ENCODE measurements at places on chromosomes 4 and X.

DNA sequence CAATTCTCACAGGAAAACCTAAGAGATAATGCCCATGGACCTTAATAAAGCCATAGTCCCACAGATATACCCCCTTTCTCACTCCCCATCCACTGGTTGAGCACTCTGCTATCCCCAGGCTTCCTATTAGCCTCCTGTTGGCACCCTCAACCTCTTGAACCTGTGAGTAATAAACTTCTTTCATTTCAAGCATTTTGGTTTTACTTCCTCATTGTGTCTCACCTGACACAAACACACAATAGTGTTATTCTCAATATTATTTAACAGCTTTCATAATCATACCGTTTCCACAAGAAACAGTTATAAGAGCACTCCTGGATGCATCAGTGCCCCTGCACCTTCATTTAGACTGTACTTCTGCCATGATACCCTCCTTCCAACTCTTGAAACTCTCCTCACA, 56.8 kb downstream of the TRPC5 start:
- no peak for DNase-seq

GRCh38 chr4:46900082-46900481, 9.0 kb downstream of the COX7B2 start:
- DNase-seq = no peak

DNA sequence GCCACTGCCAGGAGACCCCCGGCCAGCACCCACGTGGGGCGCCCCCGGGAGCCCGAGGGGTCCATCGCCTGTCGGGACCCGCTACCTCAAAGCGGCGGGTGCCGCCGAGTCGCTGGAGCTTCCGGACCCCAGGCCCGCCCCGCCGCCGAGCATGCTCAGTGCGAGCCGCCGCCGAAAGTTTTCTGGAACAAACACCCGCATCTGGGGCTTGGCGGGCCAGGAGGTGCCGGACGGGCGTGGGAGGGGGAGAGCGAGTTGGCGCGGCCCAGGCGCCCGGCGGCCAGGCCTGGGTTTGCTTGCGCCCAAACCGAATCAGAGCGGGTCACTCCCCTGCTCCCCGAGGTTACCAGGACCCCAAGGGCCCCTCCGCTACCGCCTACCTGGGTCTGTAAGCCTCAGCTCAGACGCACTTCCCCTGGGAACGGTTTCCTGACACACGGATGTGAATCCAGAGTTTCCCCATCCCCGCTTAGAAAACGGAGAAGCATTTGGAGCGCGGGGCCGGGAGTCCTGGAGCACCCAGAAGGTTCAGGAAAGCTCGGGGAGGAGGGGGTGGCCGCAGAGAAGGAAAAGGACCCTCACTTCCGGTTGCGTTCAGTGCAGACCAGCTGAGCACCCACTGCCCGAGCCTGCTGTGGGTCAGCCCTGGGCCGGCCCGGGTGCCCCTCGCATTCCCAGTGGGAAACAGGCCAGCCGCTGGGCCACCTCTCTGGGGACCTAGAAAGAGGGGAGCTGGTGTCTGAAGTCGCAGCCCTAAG, at the start of gene EVC2:
TSS of gene EVC2 (minus strand) at position 111 of the 758 bp plus-strand sequence. CDS start at position 65, 46 bp downstream.
- no peak for DNase-seq

DNA sequence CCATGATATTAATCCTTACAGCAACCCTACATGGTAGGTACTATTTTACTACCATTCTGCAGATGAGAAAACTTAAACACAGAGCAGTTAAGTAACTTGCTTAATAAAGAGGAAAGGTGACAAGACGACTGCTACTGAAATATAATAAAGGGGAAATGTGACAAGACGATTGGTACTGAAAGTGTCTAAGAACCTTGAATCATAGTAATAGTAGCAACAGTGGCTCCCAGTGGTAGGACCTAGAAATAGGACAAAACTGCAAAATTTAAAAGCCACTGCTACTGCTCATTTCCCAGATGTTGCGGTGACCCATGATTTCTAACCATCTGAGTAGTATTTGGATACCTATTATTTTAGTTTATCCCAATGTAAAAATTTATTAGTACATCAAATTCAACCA, 89.5 kb downstream of the TASL start:
- DNase-seq = no peak

GRCh38 chrX:32281853-32282252, 929.5 kb downstream of the DMD start:
- no peak for DNase-seq

DNA sequence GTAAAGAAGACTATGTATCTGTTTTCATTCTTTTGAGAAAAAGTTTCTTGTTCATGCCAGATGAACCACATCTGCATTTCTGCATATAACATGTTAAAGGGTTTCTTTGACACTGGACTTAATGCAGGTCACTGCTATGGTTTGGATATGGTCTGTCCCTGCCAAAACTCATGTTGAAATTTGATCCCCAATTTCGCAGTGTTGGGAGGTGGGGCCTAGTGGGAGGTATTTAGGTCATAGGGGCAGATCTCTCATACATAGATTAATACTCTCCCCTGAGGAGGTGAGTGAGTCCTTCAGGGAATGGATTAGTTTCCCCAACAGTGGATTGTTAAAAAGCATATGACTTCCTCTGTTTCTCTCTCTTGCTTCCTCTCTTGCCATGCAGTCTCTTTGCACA, 45.9 kb upstream of the TMEM33 start:
- DNase-seq = no peak

DNA sequence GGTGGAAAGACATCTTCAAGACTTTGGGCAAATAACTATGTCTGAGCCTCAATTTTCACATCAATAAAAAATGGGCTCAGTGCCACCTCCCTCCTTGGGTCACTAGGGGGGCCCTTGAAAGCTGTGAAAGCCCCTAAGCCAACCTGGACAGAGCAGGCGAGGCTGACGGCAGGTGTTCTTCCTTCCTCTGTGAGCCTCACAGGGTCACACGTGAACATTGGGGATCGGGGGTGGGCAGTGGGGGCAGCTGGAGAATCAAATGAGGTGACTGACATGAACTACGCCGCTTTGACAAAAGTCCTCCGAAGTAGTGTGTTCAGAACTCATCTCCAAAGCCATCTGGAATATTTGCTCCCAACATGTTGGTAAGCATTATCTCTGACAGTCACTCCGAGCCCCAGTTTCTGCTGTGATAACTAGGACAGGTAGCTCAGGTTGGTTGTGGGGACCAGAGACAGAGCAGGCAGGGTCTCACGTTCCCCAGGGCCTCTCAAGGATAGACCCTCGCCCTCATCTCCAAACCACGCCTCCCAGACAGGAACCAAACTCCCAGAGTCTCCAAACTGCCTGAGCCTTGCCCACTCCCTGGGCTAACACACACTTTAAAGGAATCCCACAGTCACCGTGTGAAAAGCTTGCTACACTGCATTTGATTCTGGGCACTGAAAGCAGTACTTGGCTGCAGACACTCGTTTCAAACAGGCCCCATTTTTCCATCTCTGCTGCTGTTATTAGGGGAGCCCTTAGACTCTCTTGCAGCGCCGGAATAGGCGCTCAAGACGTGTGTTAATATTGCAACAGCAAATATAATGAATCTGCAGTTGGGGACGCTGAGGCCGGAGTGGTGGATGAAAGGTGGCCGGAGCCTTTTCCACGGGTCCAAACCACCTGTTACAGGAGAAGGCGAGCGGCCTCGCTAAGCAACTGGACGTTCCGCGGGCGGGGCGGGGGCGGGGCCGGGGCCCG, 717 bp upstream of the WFS1 start:
- no peak for DNase-seq

DNA sequence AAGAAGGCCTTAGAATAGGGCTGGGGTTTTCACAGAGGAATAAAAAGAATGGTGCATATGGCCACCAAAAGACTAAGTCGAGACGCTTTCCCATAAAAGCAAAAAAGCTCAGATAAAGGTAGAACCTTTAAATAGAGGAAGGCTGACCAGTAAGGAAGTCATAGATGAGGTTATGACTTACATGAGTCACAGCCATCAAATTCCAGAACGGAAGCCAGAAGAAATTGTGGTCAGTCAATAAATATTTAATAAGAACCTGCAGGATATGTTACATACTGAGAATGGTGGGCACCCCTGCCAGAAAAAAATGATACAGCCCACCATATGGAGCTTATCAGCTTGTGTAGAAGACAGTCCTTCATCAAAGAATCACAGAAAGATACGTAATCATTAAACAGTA, 120.1 kb downstream of the MANBA start:
- DNase-seq = no peak

GRCh38 chr4:33067221-33067620, 2347.1 kb downstream of the PCDH7 start:
- DNase-seq = no peak

DNA sequence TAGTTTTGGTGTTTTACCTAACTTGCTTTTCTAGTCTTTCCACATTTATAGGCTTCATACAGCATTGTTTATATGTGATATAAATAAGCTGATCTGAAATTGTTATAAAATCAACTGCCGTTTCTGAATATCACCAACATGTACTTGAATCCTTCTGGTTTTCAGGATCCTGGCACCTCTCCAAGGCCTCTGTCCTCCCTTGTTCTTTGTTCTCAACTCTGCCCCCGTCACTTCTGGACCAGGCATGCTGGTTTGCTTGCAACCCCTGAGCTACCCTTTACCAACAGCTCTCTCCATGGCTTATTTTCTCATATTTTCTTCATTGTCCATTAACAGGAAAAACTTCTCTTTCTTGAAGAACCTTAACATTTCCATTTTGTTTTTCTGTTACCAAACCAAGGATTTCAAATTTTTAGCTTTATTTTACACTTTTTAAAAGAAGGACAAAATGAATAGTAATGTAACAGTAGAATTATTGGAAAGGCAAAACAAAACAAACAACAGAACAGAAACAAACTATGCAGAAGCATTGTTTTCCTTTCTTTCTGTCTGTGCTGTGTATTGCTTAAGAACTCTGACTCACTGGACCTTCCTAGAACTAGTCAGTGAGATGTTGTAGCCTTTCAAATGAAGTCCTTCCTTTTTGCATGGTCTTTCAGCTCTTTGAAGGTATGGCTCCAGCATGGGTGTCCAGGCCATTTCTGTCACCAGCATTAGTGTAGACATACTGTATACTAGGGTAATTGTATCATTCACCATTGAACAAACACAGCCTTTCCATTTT, 44.8 kb downstream of the BANK1 start:
- no peak for DNase-seq

DNA sequence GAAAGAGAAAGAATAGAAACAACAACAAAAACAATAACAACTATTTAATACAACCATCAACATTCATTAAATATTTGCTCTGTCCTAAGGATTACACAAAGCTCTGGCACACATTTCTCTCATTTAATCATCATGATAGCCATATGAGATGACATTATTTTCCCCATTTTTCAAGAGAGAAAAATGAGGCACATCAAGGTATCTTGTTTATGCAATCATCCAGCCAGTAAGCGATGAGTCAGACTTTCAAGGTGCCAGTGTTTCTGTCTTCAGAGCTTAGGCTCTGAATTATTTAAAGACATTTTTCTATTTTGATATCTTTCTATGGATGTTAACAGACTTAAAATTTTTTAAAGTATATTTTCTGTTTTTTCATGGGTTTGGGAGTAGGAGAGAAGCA, 541.8 kb upstream of the SMIM31 start:
- DNase-seq = no peak

DNA sequence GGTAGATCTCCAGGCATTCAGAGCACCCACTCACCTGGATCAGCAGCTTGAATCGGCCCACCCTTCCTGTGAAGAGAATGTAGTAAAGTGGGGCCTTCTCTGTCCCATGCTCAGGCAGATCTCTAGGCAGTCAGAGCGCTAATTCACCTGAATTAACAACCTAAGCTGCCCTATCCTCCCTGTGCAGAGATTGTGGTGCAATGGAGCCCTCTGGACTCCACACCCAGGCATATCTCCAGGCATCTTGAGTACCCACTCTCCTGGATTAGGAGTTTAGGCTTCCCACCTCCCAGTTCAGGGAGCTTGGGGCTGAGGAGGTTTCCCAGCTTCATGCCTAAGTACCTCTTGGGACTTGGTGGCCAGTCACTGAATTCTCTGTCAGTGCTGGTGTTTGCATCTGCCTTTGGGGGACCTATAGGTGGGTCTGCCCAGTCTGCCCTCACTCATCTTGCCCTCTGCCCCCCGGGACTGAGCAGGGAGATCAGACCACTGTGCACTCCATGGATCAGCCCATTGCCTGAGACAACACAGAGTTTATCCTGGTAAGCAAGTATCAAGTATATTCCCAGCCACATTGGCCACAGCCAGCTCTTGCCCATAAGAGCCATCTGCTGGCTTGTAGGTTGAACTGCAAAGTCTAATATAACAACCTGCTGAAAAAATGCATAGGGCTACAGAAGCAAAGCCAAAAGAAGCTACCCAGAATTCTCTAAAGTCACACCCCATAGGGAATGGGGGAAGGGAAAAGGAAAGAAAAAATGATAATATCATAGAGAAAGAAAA, 372.9 kb downstream of the KLHL13 start:
- no peak for DNase-seq

DNA sequence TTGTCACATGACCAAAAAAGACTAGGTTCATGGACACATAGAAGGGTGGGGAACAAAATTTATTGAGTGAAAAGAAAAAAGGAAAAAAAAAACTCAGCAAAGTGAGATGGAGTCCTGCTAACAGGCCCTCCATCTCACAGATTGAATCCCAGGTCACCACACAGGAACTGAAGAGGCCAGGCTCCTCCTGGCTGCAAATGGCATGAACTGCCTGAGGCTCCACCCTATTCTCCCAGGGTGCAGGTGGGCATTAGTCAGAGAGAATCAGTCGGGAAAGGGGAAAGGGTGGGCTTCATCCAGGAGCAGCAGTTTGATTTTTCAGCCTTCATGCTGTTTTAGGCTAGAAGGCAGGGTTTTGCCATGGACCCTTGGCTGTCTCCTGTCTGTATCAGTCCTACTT, 128.5 kb upstream of the GRID2 start:
- DNase-seq = no peak

GRCh38 chr4:174215961-174216680, 67.3 kb downstream of the FBXO8 start:
- no peak for DNase-seq

DNA sequence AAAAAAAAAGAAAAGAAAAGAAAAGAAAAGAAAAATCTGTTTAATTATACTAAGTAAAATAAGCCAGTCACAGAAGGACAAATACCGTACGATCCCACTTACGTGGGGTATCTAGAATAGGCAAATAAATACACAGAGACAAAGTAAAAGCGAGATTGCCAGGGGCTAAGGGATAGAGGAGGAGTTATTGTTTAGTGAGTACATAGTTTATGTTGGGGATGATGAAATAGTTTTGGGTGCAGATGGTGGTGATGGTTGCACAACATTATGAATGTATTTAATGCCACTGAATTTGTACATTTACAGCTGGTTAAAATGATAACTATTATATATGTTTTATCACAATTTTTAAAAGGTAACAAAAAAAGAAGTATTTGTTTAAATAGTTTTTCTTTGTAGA, 7.1 kb downstream of the CA5B start:
- DNase-seq = no peak
